Left ventricle myocardium superior (tissue), 1 donor: ENCODE measurements at places on chromosomes 13 and 19. TPM values are rescaled to one million over a fixed set of nuclear protein-coding genes. Genes with fewer than 3 reads are reported as not detected.

Gene LIM2
- total RNA-seq = not detected

GRCh38 chr13:30751183-30751933 is 16.0 kb downstream of the ALOX5AP start:
- no peak for DNase-seq

- DNase-seq = no peak
These were observed 49.4 kb upstream of the INTS6 start for GRCh38 chr13:51502153-51502651.

Gene ADGRE3
- not detected for total RNA-seq

Gene SIAH3
- not detected for total RNA-seq

GRCh38 chr19:6821639-6822310 is 49.3 kb downstream of the VAV1 start:
- DNase-seq = no peak

Gene ZNF836
- total RNA-seq = 6.6 TPM

DNA sequence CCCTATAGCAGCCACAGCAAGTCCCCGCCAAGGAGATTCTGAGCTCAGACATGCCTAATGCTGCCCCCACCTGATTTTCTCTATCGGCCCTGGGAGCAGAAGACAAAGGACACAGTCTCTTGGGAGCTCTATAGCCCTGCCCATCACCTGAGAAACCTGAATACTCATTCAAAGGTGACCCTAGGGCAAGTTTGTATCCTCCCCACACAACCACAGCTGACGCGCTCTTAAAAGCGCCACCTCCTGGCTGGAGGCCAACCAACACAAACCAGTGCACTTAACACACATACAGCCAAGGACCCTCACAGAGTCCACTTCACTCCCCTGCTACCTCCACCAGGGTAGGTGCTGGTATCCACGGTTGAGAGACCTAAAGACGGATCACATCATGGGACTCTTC is 8.8 kb upstream of the IGFL4 start:
- no peak for DNase-seq

DNA sequence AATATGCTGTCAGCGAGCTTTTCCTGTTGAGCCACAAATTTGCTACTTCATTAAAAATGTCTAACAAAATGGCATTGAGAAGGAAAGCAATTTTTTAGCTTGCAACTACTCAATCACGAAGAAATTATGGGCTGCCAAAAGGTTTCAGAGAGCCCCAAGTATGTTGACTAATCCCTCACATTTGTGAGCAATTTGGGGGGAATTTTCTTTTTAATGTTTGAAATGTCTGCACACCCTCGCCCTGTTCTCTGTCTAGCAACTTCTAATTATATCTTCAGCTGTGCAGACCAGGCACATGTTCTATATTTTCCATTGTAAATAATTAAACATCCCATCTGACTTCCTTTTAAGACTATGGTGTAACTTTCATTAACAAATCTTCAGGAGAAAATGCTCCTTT is 192.9 kb downstream of the DCT start:
- DNase-seq = no peak

Gene PCP2
- 6.5 TPM for total RNA-seq

Gene ZNF285
- 5.5 TPM for total RNA-seq

Gene ASF1B
- 1.6 TPM for total RNA-seq

- no peak for DNase-seq
These were observed 661 bp upstream of the BABAM1 start for GRCh38 chr19:17266589-17266974.

Gene ELAVL3
- 0.84 TPM for total RNA-seq

GRCh38 chr13:110471833-110472162 is 89.7 kb downstream of the RAB20 start:
- no peak for DNase-seq

Gene TMIGD2
- not detected for total RNA-seq

DNA sequence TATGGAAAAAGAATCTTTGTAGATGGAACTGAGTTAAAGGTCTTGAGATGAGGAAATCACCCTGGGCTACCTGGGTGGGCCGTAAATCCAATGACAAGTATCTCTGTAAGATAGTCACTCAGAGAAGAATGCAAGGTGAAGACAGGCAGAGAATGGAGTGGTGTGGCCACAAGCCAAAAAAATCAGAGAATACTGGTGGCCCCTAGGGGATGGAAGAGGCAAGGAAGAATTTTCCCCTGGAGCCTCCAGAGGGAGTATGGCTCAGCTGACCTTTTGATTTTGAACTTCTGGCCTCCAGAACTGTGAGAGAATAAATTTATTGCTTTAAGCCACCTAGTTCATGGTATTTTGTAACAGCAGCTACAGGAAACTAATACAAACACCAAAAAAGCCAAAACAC is 32.7 kb upstream of the CSNK1A1L start:
- no peak for DNase-seq

- peak; percentile 33 for DNase-seq
These were observed 958 bp upstream of the OBI1 start for GRCh38 chr13:78659732-78660494.

GRCh38 chr19:54644056-54644455 is 13.8 kb downstream of the LILRB1 start:
- DNase-seq = no peak

Gene TTYH1
- 1.6 TPM for total RNA-seq
